Posterior cingulate gyrus (tissue), 11 donors: ENCODE measurements at places on chromosomes 1 and 21.

DNA sequence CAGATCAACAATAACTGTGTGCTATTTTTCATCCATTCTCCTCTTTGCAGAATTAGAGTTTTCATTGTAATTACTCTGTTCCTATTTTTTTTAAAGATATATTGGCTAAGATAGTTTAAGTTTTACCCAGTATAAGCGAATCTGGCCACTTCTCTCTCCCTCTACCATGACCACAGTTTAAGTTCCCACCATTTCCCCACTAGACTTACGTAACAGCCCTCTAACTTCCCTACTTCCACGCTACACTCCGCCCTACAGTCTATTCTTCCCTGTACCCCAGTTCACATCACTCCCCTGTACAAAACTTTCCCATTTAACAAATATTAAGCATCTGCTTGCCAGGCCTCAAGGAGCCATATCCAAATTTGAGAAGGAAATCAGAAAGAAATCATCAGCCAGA is 16.5 kb downstream of the CTSK start:
- no peak for DNase-seq

DNA sequence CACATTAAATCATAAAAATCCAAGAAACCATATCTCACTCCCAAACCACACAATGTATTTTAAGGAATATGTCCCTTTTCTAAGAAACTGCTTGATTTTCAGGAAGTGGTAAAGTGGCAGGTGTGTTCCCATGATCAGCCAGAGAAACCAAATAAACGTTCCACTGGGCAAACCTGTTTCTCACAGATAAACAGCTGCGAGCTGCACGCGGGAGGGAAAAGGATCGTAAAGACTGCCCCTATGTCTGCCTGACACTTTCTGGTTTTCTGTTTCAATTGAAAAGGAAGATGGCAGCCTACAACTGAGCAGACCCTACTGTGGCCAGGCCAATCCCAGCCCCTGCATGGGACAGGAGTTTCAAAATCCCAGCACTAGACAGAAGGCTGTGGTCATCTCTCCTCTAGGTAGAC is 36.6 kb downstream of the HIVEP3 start:
- DNase-seq, result no peak

GRCh38 chr1:158078569-158079080 is 85.2 kb downstream of the KIRREL1 start:
- no peak for DNase-seq

- no peak for DNase-seq
Measured at GRCh38 chr1:20790785-20791184, 3.7 kb upstream of the HP1BP3 start.

- no peak for DNase-seq
Measured at GRCh38 chr1:89736937-89737733, 83.7 kb upstream of the LRRC8D start.

DNA sequence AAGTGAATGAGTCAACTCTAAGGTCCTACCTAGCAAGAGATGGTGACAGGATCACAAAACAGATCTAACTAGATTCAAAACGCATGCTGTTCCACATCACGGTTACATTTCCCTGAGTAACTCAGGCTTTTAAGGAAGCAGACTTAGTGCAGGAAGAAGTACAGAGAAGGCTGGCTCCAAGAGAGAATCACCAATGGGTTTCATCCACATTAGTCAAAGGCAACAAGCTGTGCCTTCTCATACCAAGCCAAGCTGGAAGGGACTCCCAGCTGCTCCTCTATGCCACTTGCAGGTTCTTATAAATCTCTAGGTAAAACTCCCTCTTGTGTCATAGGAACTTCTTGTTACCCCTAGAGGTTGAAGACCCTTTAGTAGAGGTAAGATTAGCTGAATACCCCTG is 109.0 kb downstream of the KCNH1 start:
- no peak for DNase-seq

DNA sequence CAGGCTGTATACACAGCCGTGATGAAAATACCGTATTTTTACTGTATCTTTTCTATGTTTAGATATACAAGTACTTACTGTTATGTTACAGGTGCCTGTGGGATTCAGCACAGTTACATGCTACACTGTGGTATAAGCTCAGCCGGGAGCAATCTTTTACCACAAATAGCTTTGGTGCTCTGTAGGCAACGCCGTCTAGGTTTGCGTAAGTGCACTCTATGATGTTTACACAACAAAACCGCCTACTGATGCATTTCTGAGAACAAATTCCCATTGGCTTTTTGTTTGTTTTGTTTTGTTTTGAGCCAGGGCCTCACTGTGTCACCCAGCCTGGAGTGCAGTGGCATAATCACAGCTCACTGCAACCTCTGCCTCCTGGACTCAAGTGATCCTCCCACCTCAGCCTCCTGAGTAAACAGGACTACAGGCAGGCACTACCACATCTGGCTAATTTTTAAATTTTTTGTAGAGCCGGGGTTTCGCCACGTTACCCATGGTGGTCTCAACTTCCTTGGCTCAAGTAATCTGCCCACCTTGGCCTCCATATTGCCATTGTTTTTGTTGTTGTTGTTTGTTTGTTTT is 81.0 kb downstream of the SCCPDH start:
- DNase-seq, result no peak

- DNase-seq, result no peak
Measured at GRCh38 chr1:232174306-232174705, 455.6 kb downstream of the SIPA1L2 start.

- no peak for DNase-seq
Measured at GRCh38 chr1:208242146-208242545, 2.0 kb downstream of the PLXNA2 start.

GRCh38 chr1:182677397-182678098 is 6.8 kb downstream of the RGS8 start:
- no peak for DNase-seq

DNA sequence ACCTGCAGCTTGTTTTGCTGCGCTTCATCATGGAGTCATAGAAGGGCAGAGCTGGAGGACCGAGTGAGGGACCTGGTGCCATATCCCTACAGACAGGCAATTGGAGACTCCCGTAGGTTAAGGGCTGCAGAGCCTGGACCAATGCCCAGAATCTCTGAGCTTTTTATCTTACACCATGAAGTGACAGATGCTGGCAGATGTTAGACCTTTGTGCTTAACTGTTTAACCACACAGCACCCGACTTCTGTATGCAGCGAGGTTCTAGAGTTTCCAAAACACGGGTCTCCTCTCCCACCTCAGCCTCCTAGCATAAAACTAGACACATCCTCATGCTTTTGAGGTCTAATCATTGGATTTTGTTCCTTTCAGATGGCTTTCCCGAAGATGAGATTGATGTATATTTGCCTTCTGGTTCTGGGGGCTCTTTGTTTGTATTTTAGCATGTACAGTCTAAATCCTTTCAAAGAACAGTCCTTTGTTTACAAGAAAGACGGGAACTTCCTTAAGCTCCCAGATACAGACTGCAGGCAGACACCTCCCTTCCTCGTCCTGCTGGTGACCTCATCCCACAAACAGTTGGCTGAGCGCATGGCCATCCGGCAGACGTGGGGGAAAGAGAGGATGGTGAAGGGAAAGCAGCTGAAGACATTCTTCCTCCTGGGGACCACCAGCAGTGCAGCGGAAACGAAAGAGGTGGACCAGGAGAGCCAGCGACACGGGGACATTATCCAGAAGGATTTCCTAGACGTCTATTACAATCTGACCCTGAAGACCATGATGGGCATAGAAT is 47.6 kb downstream of the B3GALT5 start:
- no peak for DNase-seq

DNA sequence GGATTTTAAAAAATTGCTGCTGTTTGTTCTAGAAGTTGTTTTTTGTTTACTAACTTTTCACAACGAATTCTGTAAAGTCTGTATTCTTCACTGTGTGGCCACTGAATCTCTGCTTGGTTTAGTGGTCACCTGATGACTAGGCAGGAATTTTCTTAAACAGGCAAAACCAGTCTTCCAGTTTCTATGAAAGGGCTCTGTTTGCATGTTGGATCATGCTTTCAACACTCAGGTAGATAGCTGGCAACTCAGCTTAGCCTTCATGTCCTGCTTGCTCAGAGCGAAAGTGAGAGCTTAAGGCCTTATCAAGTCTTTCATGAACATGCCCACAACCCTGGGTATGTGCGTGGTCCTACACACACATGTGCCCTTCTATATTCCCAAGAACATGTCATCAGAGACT is 52.4 kb upstream of the CCDC190 start:
- no peak for DNase-seq

- no peak for DNase-seq
Measured at GRCh38 chr1:27832762-27833161, 2.2 kb downstream of the PPP1R8 start.

DNA sequence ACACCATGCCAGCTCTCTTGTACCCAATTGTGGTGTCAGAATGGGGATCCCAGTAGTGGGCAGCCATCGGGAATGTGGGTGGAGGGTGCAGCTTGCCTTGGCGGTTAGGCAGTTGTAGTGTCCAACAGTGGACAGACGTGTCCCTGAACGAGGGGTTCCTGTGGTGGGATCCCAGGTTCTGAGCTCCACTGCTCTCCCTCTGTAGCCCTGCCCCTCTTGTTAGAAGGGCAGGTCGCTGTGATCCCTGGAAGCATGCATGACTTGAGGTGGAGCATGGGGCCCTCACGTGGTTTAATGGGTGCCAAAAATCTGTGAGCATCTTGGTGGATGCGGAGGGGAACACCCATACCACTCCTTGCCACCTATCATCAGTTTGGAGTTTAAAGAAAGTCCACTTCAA is 4.3 kb downstream of the GALNT2 start:
- DNase-seq, result no peak

DNA sequence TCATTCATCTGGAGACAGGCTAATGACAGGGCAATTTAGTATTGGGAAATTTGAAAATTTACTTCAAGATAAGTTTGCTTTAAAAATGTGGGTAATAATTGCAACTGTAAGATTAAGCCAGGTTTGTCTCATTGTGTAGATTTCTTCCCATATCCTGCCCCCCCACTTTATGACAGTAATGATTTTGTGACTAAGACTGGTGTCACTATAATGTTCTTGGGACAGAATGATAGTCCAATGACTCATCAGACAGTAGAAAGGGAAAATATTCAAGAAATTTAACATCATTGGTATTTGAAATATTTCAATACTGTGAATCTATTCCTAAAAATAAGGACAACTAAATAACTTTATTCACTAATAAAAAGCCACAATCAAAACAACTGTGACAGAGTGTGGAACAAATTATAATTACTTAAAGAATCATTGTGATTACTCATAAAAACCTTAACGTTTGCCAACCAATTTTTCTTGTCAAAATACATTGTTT is 36.7 kb downstream of the FH start:
- no peak for DNase-seq

DNA sequence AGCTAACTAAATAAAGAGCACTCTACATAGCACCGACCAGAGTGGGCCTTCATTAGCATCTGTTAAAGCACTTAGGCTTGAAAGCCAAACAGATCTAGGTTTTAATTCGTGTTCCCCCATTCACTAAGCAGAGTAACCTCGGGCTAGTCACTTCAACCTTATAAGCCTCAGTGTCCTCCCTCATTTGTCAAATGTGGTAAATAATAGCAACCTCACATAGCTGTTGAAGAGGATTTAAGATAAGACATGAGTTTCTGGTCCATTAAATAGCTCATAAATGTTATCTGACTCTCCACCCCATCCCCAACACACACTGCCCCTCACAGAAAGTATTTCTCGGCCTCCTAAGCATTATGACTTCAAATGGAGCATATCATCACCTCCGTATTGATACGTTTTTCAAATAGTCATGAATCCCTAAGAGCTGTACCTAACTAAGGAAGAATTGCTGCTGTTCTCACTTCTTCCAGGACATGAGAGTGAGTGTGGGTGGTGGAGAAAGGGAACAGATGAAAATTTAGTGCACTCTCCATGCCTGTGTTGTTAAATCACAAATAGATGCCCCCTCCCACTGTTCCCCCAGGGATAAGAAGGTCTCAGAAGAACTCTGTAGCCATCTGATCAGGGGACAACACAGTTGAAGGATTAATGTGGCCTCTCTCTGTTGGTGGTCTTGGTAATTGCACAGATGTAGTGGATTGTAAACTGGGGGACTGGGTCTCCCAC is 47.6 kb downstream of the PLPP3 start:
- no peak for DNase-seq

DNA sequence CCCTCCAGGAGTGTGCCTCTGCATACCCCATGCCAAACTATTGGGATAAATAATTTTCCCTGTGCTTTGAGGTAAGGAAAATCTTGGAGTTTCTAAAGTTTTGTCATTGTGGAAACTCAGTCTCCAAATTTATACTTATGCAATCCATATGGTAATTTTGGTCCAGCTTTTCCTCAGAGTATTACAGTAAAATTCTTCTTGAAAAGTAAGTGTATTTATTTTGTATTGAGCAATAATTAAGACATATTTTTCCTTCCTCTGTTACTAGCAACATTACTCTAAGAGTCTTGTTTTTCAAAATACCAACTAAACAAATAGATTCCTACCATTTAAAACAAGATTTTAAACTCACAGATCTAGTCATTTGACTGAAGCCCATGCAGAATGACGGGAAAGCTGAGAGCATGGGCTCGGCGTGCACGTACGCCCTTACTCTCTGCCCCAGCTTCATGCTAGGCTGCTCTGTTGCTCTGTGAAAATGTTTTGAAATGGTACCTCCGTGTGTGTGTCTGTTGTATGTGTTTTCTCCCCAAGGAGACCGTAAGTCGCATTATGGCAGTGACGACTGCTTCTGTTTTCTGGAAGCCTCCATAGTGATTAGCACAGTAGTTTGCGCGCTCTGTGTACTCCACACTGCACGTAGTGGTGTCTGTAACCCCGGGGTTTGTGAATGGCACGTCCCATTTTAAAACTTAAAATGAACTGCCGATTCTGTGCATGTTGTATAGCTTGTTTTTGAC is 165.3 kb downstream of the SDCCAG8 start:
- no peak for DNase-seq

DNA sequence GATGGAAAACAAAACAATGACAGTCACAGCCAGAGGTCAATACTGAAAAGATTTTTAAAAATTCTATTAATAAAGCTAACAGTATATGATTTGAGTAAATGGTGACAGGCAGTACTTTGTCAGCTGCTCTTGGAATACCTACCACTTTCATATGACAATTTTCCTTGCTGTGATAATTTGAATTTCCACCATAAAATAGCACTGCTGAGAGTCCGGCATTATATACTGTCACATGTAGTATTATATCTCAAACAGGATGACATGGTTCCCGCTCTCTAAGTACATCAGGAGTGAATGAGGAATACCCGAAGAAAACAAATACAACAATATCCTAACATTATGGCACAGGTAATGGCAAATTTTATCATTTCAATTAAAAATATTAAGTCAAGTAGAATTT is 146.8 kb upstream of the TMPRSS15 start:
- DNase-seq, result no peak

GRCh38 chr21:41671212-41671762 is 95.6 kb downstream of the RIPK4 start:
- DNase-seq, result no peak
